Epithelial cell of proximal tubule (primary cell): ENCODE measurements at places on chromosomes 3 and 15. TPM values are rescaled to one million over a fixed set of nuclear protein-coding genes. Genes with fewer than 3 reads are reported as not detected.

The MST1 gene
- 4.3 and 5.5 TPM in 2 replicates for total RNA-seq

The PLCL2 gene
- 2.8 and 3.5 TPM in 2 replicates for total RNA-seq

The NMNAT3 gene
- total RNA-seq: 1.6 and 2.5 TPM in 2 replicates

The SPESP1 gene
- total RNA-seq: 0.51 and 2.1 TPM in 2 replicates

The KLHL25 gene
- total RNA-seq: 8.1 and 9.7 TPM in 2 replicates

The PCYT1A gene
- total RNA-seq: 21.6 and 33.5 TPM in 2 replicates

The GHSR gene
- not detected in 2 replicates for total RNA-seq

The UMPS gene
- 28.7 and 66.1 TPM in 2 replicates for total RNA-seq

The GPR171 gene
- not detected in 2 replicates for total RNA-seq

The PPM1L gene
- total RNA-seq: 2.4 and 3.2 TPM in 2 replicates

The EIF2B5 gene
- 26.3 and 39.2 TPM in 2 replicates for total RNA-seq

The RHOV gene
- total RNA-seq: 1.7 and 3.1 TPM in 2 replicates

The CCDC191 gene
- total RNA-seq: 1.2 and 2.1 TPM in 2 replicates

The TEX9 gene
- 3.3 and 4.7 TPM in 2 replicates for total RNA-seq

The IL17RE gene
- total RNA-seq: 4.1 and 4.8 TPM in 2 replicates

The RBP2 gene
- total RNA-seq: not detected in 2 replicates

The IRAK2 gene
- 15.3 and 22.0 TPM in 2 replicates for total RNA-seq

The CHRNB4 gene
- total RNA-seq: 0.23 TPM in 1 of 2 replicates, not detected in the other

The CLDN1 gene
- 155 and 169 TPM in 2 replicates for total RNA-seq

The C3orf38 gene
- 15.3 and 16.5 TPM in 2 replicates for total RNA-seq

The SEMA3F gene
- total RNA-seq: 36.0 and 58.6 TPM in 2 replicates

The FRMD5 gene
- 3.0 TPM in 2 replicates for total RNA-seq

The FSIP1 gene
- total RNA-seq: 1.2 and 1.3 TPM in 2 replicates

The DLG1 gene
- 49.7 and 67.6 TPM in 2 replicates for total RNA-seq

The LSMEM2 gene
- total RNA-seq: not detected in 2 replicates

The CKMT1B gene
- total RNA-seq: 2.9 and 4.3 TPM in 2 replicates

The KNG1 gene
- not detected in 2 replicates for total RNA-seq

The SPINK8 gene
- not detected in 2 replicates for total RNA-seq

The EPHA6 gene
- 0.46 TPM in 1 of 2 replicates, not detected in the other for total RNA-seq

The ARF4 gene
- total RNA-seq: 173 and 207 TPM in 2 replicates

The SERPINI2 gene
- total RNA-seq: not detected in 2 replicates

The HTR3E gene
- total RNA-seq: not detected in 2 replicates

The NPAP1 gene
- total RNA-seq: 0.07 TPM in 1 of 2 replicates, not detected in the other

The IQCF5 gene
- not detected in 2 replicates for total RNA-seq

The WDR93 gene
- total RNA-seq: not detected in 2 replicates

The GRM2 gene
- total RNA-seq: not detected in 2 replicates

The SI gene
- total RNA-seq: not detected in 2 replicates

The HHLA2 gene
- total RNA-seq: 0.23 TPM in 1 of 2 replicates, not detected in the other

The THRB gene
- total RNA-seq: 2.1 and 11.8 TPM in 2 replicates

The TMCO5A gene
- total RNA-seq: not detected in 2 replicates

The KCNMB3 gene
- total RNA-seq: 0.40 and 1.2 TPM in 2 replicates

The SHC4 gene
- 2.2 and 9.3 TPM in 2 replicates for total RNA-seq

The GOLGA6B gene
- 0.35 TPM in 1 of 2 replicates, not detected in the other for total RNA-seq

The HIGD2B gene
- total RNA-seq: not detected in 2 replicates

The IL12A gene
- total RNA-seq: 2.9 and 8.1 TPM in 2 replicates

The ARHGEF26 gene
- total RNA-seq: 2.9 TPM in 2 replicates

The CACNA2D2 gene
- total RNA-seq: 0.14 TPM in 1 of 2 replicates, not detected in the other

The GATM gene
- total RNA-seq: 4.7 and 9.9 TPM in 2 replicates

The P2RY14 gene
- not detected in 2 replicates for total RNA-seq

The BMF gene
- 4.6 and 33.1 TPM in 2 replicates for total RNA-seq

The PCSK6 gene
- 3.7 and 7.3 TPM in 2 replicates for total RNA-seq

The REC114 gene
- not detected in 2 replicates for total RNA-seq

The ZKSCAN7 gene
- total RNA-seq: 3.5 and 5.7 TPM in 2 replicates

The ZBTB47 gene
- total RNA-seq: 5.6 and 6.2 TPM in 2 replicates

The TPM1 gene
- 887 and 925 TPM in 2 replicates for total RNA-seq

The SH3GL3 gene
- total RNA-seq: 0.92 and 1.0 TPM in 2 replicates

The ABHD6 gene
- total RNA-seq: 2.4 and 6.4 TPM in 2 replicates

The PLA2G4F gene
- total RNA-seq: 0.40 and 0.72 TPM in 2 replicates
